ENCODE measurements at places on chromosomes 3 and 15.

DNA sequence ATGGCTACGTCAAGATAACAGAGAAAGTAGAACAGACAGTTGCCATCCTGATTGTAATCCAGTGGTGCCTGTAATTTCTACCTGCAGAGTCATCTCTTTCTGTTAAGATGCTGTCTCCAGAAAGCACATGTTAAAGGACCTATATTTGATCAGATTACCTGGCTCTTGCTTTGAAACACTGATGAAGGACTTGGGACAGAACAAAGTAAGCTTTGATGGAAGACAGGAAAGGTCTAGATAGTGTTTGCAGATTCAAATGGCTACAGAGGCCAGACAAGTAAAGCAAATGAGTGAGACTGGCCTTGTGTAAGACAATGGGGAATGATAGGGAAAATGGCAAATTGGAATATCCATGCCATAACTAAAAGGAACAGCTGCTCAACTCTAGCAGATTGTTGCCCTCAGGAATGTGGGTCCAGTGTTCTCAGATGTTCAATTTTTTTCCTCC is 1.8 kb upstream of the GSK3B start:
- no peak for DNase-seq

DNA sequence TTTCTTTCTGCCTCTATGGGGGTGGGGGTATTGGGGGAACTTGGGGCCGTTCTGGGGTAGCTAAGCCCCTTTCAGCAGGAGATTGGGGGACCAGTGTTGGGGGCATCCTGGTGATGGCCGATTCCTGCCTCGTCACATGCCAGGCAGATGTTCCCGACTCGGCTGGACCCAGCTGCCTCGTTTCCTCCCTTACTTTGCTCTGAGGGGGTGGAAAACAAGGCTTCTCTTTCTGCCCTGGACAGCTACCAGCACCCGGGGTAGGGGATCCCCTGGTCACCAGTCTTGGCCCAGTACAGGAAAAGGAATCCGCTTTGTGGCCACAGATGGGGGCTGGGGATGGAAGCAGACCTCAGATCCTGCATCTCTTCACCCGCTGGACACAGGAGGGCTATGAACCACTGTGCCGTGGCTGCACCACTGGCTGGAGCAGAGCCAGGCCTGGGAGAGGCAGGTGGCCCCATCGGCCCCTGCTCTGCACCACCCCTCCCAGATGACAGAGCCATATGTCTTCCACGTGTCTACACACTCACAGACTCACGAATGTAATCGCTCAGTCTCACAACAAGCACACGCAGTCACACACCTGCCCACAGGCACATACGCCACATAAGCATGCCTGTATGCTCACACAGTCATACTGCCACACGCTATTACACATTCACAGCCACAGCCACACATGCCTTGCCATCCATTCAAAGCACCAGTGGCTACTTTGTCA is 12.4 kb downstream of the SNX33 start:
- DNase-seq: no peak

DNA sequence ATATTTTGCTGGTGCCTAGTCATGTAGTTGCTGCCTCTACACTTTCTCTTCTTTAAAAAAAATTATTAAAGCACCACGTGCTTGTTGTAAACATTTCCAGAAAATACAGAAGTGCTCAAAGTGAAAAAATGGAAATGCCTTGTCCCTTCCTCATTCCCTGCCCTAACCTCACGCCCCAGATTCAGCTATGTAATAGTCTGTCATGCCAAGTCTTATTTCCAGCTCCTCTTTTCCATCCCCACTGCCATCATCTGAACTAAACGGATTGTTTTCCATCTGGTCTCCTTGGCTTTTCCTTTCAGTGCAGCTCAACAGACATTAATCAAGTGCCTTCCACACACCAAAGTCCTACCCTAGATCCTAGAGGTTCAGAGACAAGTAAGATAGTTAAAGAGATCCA is 15.5 kb downstream of the ZNF774 start:
- DNase-seq: no peak

- DNase-seq: no peak
Measured at GRCh38 chr3:125460233-125460632, 59.8 kb downstream of the SNX4 start.

DNA sequence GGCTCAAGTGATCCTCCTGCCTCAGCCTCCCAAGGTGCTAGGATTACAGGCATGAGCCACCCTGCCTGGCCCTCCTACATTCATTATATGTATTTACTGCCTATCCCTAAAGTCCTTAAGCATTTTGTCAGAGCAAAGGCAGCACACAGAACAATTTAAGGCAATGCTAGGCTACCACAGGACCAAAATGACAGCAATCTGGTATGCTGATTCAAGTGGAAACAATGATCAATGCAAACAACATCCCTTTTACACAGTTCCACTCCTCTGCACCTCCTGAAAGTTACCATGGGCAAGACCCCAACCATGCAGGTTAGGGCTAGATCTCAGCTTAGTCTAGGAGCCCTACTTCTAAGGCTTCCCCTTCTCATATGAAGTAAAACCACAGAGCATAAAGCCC is 40.3 kb downstream of the SPG11 start:
- DNase-seq: no peak

- peak; percentile 51 for DNase-seq
Measured at GRCh38 chr15:72231833-72232478, 966 bp upstream of the PKM start.

DNA sequence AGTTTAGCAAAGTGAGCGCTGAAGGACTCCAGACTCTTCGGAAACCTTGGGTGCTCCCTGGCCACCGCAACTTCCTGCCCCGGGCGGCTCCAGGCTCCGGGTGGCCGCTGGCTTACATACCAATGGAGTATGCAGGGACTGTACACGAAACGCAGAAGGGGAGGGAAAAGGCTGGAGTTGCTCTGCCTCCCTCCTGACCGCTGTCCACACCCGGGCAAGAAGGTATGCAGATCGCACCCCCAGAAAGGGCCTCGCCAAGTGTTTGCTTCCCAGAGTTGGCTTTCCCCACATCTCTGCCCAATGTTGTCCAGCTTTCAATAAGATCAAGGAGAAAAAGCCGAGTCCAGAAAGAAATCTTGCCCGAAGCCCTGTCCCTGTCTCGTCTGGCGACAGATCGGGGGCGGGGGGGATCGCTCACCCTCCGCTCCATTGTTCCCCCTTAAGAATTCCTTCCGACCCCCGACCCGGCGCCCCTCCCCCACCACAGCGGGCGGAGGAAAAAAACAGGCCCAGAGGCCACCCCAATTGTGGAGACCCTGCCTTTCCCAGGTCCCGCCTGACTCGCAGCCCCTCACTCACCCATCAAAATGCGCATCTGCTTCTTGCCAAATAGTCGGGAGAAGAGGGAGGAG is 533 bp downstream of the ARF4 start:
- DNase-seq: peak; percentile 90

GRCh38 chr15:67101911-67102598 is 36.7 kb downstream of the SMAD3 start:
- no peak for DNase-seq

DNA sequence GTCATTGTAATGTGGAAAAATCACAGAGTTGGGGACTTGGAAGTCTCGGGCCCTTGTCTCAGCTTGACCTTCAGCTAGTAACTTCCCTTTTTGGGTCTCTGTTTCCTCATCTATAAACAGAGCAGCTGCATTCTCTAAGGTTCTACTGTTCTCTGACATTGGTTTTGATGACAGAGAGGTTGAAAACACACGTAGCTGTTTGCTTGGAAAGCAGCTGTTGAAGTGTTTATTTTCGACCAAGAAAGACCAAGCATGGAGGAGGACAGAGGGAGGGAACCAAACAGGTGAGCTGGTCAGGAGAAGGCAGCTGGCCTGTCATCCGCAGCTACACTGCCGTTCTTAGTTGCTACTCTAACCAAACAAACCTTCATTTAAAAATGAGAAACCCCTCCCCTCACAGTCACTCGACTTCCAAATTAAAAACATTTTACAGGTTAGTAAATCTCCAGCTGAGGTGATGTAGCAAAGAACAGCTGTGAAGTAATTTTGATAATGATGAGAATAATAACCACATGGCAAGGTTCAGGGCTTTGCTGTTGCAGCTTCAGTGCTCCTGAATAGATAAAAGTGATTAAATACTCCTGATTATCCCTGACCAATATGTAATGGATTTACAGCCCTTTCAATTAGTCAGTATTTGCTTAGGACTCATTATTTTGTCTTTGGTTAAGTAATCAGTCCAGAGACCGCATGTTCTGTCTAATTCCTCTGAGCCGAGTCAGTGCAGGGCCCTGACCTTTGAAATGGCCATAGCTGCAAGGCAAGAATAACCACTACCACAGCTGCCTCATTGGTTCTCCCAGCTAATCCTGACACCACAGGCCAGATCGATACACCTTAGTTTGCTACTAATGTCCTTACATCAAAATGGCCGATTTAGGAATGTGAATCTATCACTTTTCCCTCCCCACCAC is 65.3 kb downstream of the MEIS2 start:
- no peak for DNase-seq

DNA sequence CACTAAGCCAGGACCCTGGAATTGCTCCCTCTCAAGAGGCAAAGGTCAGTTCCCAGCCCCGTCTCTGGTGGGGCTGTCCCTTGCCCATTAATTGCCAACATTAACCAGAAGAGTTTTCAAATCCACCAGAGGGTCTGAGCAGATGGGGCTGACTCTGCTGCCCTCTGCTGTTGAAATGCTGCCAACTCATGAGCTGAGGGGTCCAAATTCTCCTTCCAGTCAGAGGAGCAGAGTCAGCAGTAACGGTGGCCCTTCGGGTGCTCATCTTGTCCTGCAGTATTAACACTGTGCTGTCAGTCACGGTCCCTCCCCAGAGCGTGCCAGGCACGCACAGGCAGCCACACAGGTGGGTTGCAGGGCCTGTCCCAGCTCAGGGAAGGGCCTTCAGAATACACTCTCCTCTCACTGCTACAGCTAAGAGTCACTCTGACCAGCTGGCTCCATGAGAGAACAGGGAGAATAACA is 10.7 kb upstream of the SPTBN5 start:
- peak; percentile 66 for DNase-seq

- DNase-seq: peak; percentile 83
Measured at GRCh38 chr3:46566040-46566641, at the start of gene LRRC2. TSS of gene LRRC2 (minus strand) at chr3:46566302. CDS start at chr3:46551591, 14,711 bp downstream.

DNA sequence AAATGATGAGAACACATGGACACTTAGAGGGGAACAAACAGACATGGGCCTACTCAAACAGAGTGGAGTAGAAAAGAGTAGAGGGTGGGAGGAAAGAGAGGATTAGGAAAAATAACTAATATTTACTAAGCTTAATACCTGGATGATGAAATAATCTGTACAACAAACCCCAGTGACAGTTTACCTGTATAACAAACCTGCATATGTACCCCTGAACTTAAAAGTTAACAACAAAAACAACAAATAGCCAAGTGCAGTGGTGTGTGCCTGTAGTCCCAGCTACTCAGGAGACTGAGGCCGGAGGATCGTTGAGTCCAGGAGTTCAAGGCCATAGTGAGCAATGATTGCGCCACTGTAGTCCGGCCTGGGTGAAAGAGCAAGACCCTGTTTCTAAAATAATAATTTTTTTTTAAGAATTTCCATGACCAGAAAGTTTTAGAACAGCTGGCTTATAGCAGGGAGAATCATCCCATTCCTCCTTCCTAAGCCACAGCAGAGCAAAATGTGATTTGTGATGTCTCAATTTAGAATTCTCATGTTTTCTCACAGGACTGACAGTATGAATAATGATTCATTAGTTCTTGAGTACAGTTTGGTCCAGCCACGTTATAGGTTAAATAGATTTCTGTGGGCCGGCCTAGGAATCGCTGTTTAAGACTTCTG is 150.0 kb downstream of the ZNF609 start:
- DNase-seq: no peak

- no peak for DNase-seq
Measured at GRCh38 chr15:80785335-80785734, 6.2 kb downstream of the CEMIP start.

DNA sequence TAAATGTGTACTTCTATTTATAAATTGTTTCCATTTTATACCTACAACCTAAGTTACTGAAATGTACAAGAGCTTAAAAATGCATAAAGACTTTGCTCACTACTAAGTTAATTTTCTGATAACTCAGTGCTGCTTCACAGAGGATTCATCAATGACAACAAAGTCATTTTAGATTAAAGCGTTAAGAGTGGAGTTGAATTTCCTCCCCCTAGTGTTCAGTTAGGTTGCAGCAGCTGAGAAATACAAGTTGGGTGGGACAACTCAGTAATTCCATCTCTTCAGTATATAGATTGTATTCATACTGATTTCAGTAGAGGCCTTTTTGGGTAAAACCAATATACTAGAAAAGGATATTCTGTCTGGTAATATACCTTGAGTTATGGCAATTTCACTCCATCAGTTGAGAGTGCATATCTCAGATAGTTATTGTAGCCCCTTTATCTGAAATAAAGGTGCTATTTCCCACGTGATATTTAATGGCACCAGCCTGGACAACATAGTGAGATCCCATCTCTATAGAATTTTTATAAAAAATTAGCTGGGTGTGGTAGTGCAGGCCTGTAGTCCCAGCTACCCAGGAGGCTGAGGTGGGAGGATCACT is 6.9 kb upstream of the RPL35A start:
- no peak for DNase-seq

DNA sequence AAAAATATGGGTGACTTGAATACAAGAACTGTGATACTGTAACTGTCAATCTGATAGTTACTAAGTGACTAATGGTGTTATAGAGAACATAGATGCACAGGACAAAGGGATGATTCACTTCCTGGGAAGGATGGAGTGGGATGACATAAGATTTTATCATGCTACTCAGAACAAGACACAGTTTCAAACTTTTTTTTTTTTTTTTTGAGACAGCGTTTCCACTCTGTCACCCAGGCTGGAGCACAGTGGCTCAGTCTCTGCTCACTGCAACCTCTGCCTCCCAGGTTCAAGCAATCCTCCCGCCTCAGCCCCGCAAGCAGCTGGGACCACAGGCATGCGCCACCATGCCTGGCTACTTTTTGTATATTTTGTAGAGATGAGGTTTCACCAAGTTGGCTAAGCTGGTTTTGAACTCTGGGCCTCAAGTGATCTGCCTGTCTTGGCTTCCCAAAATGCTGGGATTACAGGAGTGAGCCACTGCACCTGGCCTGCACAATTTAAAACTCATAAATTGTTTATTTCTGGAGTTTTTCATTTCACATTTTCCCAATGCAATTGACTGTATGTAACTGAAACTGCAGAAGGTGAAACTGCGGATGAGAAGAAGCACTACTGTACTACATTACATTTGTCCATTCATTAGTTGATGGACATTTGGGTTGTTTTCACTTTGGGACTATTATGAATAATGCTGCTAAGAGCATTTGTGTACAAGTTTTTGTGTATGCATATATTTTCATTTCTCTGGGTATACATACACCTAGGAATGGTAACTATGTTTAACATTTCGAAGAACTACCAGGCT is 40.6 kb downstream of the ADIPOQ start:
- DNase-seq: no peak

GRCh38 chr15:72516777-72517176 is 42.6 kb downstream of the ARIH1 start:
- DNase-seq: no peak

DNA sequence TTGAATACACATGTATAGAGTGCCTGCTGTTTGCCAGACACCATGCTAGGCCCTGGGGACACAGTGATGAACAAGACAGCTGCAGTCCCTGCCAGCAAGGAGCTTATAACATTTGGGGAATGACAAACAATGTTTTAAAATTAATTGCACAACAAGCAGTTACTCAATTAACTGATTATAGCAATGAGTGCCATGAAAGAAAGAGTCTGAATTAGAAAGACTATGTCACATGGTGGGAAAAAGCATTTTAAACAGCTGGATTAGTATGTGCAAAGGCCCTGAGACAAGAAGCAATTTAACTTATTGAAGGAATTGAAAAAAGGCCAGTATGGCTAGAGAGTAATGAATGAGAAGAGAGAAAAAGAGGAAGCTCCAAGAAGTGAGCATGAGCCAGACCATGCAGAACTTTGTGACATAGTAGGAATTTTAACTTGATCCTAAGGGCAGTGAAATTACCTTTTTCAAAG is 64.5 kb upstream of the PLXNA1 start:
- DNase-seq: no peak

- DNase-seq: peak; percentile 36
Measured at GRCh38 chr15:77983708-77984445, 93.6 kb downstream of the TBC1D2B start.

Measured in Right ventricle myocardium superior (tissue), 1 donor.